ENCODE measurements at places on chromosomes 5 and 9.

DNA sequence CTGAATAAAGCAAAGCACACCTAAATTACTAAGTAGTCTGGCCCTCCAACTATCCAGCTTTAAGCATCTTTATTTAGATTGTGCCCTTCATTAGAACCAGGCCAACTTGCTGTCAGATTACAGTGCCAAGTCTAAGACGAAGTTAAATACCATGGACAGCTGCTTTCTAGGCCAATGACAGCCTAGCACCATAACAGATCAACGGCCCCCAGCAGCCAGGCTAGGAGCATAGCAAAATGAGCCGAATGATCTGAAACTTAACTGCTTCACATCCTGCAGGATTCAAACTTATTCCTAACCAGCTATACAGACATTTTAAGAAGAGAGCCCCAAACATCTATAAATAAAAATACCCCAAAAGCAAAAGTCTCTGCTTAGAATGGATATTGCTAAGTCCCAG lies 6.8 kb downstream of the SLC24A2 start:
- DNase-seq: peak; percentile 13

DNA sequence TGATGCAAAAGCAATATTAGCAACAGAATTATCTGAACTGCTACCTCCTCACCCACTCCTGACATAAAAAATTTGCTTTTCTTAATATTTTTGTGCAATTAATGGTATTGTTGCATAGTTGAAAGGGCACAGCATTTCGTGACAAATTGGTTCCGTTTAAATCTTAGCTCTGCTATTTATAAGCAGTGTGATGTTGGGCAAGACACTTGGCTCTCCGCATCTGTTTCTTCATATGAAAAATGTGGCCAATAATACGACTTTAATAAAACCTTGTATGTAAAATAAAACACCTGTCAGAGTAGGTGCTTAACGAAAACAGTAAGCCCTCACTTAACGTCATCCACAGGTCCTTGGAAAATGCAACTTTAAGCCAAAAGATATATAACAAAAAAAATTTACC lies 4.2 kb downstream of the TMEM167A start:
- no peak for DNase-seq

GRCh38 chr9:130191749-130192120 lies 19.5 kb downstream of the NCS1 start:
- DNase-seq: no peak

GRCh38 chr5:94702729-94703128 lies 84.3 kb downstream of the SLF1 start:
- no peak for DNase-seq

- DNase-seq: peak; percentile 78
These were observed at the start of gene ARAP3 for GRCh38 chr5:141681695-141682641. Gene ARAP3, minus strand, starts transcription at chr5:141682230. Its CDS starts 1,744 bp downstream, at chr5:141680486.

DNA sequence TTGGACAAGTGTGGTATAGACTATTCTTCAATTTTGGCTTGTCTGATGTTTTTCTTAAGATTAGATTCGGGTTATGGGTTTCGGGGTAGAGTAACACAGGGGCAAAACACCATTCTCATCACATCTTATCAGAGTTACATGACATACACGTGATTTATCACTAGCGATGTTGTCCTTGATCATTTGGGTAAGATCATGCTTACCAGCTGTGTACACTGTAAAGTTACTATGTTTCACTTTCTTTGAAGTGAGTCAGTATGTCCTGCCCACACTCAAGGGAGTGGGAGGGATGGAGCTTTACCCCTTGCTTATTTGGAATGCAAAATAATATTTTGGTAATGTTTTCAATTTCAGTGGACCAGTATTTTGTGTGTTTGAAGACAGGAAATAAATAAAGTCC lies 101.8 kb upstream of the TAF11L2 start:
- no peak for DNase-seq

DNA sequence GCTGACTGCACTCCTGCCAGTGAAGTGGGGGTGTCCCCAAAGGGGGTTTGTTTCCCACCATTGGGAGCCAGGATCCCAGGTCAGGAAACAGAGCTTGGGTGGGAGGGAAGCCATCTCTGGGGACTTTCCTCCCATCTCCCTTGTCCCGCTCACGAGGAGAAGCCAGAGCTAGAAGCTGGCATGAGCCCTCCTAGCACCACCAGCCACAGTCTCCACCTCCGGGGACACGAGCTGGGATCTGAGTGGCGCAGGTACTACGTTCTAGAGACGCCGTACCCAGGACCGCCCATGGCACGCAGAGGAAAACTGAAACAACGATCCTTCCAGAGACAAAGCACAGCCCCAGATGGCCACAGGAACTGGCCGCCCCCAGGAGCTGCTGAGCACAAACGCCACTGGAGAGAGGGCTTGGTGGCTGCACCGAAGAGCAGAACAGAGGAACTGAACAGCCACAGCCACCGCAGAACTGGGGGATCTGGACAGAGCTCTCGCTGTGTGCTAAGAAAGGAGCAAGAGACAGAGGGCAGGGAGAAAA lies 29.8 kb downstream of the ADAMTS2 start:
- no peak for DNase-seq

DNA sequence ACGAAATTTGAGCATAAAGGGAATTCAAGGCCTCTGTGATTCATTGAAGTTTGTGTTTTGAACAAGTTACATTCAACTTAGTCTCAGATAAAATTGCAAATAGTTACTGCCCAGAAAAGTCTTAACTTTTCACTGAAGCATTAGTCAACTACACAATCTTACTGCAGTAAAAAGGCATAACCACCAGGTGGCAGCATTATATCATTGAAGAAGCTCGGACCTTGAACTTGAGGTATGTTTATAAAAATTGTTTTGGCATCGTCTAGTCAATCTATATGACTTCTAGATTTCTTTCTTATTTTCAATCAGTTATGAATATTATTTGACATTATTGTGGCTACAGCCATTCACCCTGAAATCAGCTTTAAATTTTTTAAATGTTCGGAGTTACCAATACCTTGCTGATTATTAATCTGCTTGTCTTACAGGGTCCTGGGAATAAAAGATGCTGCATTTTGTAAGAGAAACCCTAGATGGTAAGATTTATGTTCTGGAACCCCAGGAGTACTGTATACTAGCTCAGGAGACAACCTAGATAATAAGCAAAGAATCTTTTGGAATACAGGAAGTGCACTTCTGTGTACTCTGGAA lies 83.9 kb upstream of the GRAMD2B start:
- DNase-seq: peak; percentile 43

DNA sequence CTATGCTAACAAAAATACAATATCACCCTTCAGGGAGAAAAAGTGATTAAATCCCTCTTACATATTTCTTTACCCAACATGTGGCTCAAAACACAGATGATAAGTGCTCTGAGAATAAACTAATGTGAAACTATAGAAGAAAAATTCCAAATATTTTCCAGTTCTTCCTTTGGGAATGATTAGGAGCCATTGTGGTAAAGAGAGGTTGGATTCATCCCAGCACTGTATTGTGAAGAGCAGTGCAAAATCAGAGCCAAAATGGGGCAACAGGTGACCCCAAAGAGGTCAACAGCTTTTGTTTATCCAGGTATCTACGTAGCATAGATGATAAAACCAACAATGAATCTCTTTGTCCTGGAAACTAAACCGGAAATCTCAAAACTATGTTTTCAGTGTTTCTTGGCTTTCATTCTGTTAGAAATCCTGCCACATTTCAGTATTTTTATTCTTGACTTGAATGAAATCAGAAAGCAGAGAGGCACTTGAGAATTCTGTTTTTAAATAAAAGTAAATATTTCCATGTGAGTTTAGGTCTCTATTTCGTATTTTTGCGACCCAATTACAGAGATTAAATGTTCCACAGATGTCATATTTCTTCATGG lies 120.4 kb upstream of the FST start:
- DNase-seq: peak; percentile 79

- no peak for DNase-seq
These were observed 22.3 kb upstream of the EGFL7 start for GRCh38 chr9:136640171-136641111.

- no peak for DNase-seq
These were observed 429.5 kb downstream of the TLE1 start for GRCh38 chr9:81259896-81260295.

GRCh38 chr5:43171451-43171850 lies 20.6 kb upstream of the NIM1K start:
- no peak for DNase-seq

DNA sequence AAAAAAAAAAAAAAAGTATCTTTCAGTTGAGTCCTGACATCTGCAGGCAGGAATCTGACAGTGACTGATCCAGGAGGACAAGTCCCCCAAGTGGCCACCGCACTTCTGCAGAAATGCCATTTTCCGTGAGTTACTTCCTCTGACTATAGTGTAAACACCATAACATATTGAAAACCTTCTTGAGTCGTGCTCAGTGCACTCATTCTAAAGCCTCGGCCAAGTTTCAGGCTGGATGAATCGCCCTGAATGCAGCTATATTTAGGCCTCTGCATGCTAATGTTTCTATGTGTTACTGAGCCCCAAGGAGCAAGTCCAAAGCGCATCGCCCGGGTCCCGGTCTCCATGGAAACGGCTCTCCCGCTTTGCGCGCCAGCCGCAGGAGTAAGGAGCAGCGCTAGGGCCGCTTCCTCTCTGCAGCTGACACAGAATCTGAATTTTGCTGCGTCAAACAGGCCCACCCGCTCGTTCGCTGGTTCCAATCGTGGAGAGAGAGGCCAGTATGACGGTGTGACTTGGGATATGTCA lies 335.4 kb downstream of the MSX2 start:
- peak; percentile 30 for DNase-seq

- DNase-seq: no peak
These were observed 630.3 kb upstream of the CDH18 start for GRCh38 chr5:20618340-20618739.

- DNase-seq: no peak
These were observed 171.0 kb downstream of the ZNF462 start for GRCh38 chr9:107033966-107034365.

DNA sequence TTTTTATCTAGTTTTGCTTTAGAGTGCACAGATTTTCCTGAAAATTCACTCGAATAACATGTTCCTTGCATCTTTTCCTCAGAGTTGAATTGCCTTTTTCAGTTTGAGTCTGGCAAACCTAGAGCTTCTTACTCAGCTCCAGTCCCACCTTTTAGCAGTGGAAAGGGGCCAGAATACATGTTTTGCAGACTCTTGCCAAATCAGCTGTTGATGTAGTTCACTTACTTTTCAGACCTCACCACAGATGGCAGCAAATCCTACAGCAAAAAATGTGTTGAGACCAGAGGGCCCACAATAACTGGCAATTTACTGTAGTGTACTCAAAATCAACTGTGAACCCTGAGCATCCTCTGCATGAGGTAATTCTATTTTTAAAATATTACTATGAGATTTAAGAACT lies 545.2 kb upstream of the ACO1 start:
- no peak for DNase-seq

- DNase-seq: no peak
These were observed 7.0 kb upstream of the SIL1 start for GRCh38 chr5:139205124-139205523.

DNA sequence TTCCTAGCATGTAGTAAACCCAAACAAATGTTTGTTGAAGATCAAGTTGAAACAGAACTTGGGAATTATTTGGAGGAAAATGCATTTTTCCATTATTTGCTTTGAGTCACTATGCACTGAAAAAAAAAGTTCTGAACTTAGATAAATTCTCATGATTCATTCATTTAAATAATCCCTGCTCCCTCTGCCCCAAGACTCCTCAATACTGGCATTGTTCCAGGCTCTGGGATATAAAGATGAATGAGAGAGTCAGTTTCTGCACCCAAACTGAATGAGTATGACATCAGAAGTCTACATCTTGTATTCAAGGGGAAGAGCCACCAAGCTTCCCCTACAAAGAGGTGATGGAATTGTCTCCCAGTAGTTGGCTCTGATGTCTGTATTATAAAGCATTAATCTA lies 123.9 kb downstream of the SEC61B start:
- DNase-seq: peak; percentile 78

DNA sequence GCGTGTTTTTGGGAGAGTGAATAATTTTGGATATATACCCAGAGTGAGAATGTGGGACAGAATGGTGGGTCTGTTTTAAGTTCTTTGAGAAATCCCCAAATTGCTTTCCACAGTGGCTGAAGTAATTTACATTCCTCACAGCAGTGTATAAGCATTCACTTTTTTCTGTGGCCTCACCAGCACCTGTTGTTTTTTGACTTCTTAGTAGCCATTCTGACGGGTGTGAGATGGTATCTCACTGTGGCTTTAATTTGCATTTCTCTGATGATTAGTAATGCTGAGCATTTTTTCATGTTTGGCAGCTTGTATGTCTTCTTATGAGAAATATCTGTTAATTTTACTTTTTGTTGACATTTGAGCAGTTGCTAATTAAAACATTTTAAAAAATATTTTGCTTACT lies 9.4 kb upstream of the SPATA31D1 start:
- DNase-seq: no peak

- no peak for DNase-seq
These were observed 151.9 kb downstream of the ELAVL2 start for GRCh38 chr9:23674016-23674585.

GRCh38 chr9:1231998-1232919 lies 182.1 kb downstream of the DMRT2 start:
- DNase-seq: peak; percentile 61

GRCh38 chr9:72477930-72478518 lies 43.4 kb upstream of the TMC1 start:
- peak; percentile 85 for DNase-seq

DNA sequence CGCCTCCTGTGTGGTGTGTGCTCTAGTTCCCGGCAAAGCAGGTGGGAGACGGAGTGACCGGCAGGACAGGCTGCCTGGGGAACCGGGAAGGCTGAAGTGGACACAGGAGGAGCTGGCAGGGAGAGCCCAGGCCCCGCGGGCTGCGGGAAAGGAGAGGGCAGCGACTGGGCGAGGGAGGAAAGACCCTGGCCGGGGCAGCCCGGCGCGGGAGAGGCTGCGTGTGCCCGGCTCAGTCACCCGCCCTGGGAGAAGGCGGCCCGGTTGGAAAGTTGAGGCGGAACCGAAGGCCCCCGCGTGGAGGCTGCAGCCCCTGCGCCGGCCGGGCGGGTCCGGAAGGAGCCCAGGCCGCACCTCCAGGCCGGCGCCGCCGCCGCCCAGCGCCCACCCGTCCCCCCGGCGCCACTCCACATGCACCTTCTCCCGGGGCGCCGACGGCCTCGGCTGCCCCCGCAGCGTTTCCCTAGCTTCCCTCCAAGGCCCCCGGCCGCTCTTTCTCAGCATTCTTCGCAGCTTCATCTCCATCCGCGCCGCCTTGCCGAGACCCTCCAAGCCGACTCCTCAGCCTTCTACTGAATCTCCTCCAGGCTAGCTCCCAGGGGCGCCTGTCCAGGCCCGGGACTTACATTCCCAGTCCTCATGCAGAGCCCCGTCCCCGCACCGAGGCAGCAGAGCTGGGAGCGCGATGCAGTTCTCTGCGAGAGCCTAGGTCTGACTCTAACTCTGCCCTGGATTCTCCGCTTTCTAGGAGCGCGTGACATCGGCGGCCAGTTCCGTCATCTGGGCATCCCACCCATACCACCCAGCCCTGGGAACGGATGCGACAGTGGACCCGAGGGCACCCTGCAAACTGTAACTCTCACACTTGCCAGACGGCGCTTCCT lies 152.0 kb downstream of the ERCC6L2 start:
- DNase-seq: no peak

All from HT1080 (cell line).